ENCODE measurements at places on chromosomes 5 and 9.

- DNase-seq = no peak
Observed at GRCh38 chr9:21324047-21324446, 11.2 kb downstream of the KLHL9 start.

DNA sequence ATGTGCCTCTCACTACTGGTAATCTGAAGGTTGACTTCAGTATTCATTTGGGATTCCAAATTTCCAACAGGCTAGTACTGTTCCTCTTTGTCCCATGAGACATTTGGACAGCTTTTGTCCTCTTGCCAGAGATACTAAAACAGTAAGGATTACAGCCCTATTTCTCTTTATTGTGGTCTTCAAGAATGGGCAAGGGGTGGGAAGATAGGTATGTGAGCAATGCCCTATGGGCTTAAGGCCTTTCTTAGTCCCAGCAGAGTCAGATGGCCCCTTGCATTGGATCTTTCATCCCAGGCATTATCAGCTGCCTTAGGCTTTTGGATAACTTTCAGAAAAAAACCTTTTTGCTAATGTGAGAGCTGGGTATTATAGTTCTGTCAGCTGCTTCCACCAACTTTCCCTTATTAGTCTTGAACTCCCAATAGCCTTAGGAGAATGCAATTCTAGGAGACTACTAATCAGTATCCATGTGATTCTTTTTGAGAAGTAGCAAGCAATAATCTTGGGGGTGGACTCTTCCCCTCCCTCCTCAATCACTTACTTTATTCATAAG is 361.1 kb upstream of the NUDT12 start:
- no peak for DNase-seq

GRCh38 chr9:127776195-127776923 is 2.1 kb downstream of the SH2D3C start:
- DNase-seq = peak; percentile 65

DNA sequence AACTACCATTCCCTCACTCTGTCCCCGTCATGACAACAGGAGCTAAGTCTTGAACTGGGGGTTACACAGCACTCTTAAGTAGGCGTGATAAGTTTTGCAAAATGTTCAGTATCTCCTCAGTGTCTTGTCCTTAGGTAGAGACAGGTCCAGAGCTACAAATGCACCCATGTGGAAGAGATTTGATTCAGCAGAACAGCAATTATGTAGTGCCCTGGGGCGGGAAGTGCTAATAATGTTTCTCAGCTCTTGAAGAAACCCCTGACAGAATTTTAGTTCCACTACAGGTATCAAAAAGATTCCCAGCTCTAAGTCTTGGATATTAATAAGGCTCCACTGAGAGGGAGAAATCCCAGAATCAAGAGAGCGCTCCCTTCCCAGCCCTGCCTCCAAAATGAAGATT is 49.6 kb downstream of the DCP2 start:
- DNase-seq = no peak

DNA sequence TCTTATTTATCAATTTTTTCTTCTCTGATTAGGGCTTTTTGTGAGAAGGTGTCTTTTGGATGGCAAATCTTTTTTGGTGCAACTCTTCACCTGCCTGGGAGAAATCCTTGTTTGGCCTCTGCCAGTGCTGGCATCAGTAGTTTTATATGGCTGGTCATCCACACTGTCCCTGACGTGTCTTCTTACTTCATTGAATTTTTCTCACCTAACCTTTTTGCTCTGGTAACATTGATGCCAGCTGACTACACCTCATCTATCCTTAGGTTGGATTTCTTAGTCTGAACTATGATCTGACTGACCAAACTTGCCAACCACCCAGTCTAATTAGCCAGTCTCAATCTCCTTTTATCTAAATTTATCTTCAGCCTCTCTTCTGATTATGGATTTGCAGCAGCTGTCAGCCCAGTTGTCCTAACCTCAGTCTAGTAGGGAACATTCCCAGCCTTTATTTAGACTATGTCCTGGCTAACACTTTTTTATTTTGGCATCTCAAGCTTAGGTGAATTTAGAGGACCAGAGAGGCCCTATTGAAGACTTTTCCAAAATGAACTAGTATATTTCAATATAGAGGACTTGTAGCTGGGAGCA is 10.6 kb upstream of the TMEM38B start:
- DNase-seq = no peak

DNA sequence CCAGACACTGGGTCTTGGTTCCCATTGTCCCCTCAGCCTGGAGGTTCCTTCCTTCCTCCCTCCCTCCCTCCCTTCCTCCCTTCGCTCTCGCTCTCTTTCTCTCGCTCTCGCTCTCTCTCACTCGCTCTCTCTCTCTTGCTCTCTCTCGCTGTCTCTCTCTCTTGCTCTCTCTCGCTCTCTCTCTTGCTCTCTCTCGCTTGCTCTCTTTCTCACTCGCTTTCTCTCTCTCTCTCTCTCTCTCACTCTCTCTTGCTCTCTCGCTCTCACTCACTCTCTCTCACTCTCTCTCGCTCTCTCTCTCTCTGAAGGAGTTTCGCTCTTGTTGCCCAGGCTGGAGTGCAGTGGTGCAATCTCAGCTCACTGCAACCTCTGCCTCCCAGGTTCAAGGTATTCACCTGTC is 23.4 kb downstream of the LAMC3 start:
- no peak for DNase-seq

DNA sequence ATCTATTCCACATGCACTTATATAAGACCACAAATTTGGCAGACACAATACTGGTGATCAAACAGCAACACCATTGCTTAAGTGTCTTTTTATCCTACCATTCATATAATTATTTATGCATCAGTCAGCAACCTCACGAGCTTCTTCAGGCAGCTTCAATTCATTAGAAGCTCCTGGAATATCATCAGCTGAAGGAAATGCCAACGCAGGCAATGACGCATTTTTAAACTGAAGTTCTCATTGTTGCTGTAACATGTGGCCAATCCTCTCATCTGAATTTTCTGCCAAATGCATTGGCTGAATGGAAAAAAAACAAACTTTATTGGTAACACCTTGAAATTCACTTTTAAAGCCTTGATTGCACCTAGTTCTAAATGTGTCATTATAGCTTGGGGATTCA is 376.4 kb upstream of the RGMB start:
- no peak for DNase-seq

DNA sequence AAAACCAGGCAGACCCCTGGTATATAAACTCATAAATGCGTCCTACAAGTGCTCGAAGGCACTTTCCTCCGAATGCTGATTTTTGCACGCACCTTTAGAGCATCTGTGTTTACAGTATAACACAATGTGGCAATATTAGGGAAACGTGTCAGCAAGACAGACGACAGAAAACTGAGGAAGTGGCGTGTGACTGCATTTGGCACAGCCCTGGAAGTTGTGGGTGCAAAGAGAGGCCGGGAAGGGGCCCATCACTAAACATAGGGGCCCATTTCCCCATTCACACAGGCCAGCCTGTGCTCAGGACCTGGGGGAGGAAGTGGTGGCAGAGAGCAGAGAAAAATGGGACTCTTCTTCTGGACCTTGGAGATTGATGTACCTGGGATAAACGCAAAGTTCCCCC is 48.2 kb downstream of the RASGEF1C start:
- DNase-seq = no peak

GRCh38 chr9:36037549-36038122 is 923 bp downstream of the RECK start:
- no peak for DNase-seq

DNA sequence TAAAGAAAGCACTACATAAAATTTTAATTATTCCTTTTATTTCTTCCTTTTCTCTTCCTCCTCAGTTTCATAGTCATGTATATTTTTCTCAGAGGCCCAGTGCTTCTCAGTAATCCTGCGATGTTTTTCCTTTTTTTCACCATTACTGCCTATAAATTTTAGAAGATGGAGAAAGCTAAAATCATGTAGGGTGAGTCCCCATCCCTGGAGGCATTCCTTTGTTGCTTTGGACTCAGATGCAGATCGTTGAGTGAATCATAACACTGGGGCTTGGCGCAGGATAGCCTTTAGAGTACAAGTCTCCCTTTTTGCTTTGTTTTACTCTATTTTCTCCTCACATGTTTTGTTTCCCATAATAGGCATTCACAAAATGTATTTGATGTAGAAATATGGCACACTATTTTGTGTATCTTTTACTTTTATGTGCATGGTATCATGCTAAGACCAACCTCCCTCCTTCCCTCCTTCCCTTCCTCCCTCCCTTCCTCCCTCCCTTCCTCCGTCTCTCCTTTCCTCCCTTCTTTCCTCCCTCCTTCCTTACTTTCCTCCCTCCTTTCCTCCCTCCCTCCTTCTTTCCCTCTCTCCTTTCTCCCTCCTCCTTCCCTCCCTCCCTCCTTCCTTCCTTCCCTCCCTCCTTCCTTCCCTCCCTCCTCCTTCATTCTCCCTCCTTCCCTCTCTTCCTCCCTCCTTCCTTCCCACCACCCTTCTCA is 72.4 kb downstream of the NUDT12 start:
- no peak for DNase-seq

- no peak for DNase-seq
Observed at GRCh38 chr5:14414656-14415023, 167.0 kb upstream of the OTULINL start.

DNA sequence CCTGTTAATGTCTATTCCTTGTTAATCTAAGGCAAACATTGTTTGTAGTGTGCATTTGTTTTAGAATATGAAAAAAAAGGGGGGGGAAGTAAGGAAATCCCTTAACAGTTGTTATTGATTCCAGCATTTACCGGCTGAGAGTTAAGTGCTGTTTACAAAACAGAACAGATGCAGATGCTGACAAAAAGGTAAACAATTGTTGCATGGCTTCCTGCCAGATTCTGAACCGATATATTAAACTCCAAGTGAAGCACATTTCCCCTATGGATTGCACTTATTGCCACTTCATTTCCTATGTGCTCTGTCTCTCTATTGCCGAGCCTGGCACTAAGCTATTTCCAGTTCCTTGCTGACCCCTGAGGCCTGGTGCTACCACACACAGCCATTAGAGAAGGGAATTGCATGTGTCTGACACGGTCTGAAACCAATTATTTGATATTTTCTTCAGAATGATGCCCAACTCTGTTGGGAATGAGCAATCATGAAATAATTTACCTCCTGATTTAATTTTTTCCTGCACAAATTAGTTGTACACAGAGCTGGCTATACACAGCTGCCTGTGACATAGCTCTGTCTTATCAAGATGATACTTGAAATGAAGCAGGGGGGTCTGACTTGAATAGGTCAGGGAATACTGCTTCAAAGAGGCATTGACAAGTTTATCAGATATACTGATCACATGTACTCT is 109.8 kb downstream of the KIAA0825 start:
- DNase-seq = no peak

DNA sequence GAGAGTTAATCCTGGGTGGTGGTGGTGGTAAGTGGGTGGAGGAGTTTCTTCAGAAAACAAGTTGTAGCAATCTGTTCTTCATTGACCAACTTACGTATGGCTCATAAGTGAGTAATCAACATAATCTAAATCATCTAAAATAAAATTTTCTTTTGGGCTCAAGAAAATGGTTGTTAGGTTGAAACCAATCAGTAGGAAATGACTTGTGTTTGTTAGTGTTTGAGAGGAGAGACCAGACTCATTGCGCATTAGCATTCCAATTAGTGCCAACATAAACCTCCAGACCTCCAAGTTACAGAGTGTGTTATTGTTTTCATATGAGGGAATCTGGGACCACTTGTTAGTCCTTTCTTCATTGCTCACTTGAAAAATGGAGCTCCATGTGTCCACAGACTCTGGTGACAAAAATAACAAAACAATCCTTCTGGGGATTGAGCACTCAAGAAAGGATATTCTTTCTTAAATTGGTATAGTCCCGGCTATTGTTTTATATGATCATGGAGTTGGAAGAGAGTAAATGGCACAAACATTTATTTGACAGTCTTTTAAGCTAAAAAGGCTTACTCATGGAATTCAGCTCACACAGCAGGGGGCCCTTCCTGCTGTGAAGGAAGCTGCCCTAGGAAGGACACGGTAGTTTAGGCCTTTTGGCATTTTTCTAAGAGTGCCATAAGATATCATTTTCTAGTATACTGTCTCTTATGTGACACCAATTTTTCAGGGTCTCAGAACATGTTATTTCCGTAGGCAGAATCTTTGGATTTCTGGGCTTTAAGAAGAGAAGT is 441.1 kb downstream of the EBF1 start:
- no peak for DNase-seq

GRCh38 chr5:110045158-110045557 is 355.4 kb downstream of the MAN2A1 start:
- DNase-seq = no peak

DNA sequence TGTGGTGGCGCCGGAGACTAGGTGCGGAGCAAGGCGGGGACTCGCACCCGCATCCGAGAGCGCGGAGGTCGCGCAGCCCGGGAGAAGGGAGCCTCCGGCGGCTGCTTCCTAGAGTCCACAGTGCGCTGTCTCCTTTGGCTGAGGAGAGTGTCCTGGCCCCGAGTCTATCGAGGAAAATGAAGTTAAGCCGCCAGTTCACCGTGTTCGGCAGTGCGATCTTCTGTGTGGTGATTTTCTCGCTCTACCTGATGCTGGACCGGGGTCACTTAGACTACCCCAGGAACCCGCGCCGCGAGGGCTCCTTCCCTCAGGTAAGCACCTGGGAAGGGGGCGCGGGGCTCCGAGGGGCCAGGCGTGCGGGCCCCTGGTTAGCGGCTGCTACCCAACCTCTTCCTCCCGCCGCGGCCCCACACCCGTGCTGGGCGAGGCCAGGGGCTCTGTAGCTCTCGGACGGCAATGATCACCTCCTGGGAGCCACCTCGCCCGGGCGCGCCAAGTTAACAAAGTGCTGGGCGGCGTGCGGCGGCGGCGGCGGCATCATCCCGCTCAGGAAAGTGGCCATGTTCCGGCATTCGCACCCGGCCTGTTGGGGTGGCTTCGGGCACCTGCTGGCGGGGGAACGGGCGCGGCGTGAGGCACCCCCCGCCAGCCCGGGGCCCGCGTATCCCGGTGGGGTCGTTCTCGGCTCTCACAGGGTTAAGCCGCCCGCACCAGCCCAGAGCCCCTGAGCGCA is 681 bp downstream of the MAN2A1 start:
- DNase-seq = peak; percentile 19

- no peak for DNase-seq
Observed at GRCh38 chr9:120711354-120711753, 2.9 kb downstream of the MEGF9 start.

GRCh38 chr9:134323741-134324358 is 2.4 kb upstream of the RXRA start:
- no peak for DNase-seq

DNA sequence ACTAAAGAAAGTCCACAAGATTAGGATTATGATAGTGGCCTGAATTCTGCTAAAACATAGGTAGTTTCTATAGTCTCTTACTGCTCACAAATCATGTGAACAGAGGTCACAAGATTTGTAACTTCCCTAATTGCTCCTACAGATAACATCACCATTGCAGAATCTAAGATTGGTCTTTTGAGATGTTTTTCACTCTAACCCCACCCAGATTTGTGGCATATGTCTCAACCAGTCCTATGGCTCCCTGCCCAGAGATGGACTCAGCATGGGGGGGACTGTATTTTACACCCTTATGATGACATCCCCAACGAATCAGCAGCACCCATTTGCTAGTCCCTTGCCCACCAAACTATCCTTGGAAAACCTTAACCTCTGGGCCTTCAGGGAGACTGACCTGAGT is 1046.2 kb downstream of the CDH12 start:
- DNase-seq = no peak

DNA sequence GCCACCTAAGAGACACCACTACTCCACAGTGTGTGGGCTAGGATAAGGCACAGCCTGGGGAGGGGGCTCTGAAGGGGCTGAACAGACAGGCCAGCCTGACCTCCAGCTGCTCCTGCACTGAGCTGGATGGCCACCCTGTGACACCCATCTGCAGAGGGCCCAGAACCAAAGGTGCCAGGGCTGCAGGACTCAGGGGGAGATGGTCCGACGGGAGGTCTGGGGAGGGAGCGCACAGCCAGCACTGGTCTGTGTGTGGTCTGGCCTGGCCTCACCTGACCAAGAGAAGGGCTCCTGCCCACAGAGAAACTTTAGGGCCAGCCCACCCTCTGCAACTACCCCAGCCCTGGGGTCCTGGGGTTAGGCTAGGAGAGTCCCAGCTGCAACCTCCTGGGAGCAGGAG is 789 bp downstream of the LTC4S start:
- DNase-seq = no peak

Data from activated T-helper 1 cell treated with Interleukin-2 at 50 U/mL for 16 hours (primary cell).